Tibial nerve (tissue), 4 donors: ENCODE measurements at places on chromosomes 6 and 20.

DNA sequence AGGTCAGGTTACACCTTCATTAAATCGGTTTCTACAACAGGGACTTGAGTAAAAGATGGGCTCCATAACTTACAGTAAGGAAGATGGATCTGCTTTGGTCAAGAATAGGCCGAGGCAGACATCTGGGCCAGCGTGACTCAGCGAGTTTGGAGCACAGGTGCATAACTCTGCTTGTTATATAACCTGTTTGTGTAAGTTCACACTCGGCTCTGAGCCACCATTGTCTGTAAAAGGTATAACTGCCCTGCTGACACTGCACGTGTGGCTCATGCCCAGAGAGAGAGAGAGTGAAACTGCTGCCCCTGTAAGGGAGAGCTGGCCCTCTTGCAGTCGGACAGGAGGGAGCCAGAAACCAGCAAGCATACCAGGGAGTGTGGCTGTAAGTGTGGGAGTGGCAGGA is 737.9 kb upstream of the SLC35B3 start:
- DNase-seq: no peak

GRCh38 chr20:22904386-22904785 is 130.7 kb upstream of the SSTR4 start:
- DNase-seq: no peak

- DNase-seq: peak; percentile 7
Measured at GRCh38 chr20:8260837-8261251, 128.8 kb downstream of the PLCB1 start.

- DNase-seq: no peak
Measured at GRCh38 chr6:93735099-93735498, 315.7 kb upstream of the EPHA7 start.
